KG1 (cell line): ENCODE measurements at places on chromosomes 4 and X.

- DNase-seq, result no peak
Measured at GRCh38 chr4:10761903-10762302, 77.3 kb upstream of the CLNK start.

DNA sequence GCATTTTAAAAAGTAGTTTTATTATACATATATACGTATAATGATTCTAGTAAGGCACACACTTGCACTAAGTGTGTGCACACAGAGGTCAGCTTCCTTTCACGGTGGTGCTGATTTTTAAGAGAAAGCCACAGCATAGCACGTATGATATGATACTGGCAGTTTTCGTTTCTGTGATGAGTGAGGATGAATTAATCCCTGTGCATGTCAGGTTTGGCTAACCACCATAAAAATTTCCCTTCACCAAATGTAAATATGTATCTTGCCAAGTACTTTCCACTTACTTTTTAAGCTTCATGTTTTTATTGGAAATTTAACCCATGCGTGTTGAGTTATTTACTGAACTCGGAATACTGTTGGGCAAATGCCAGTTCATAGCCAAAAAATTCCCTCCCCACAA, 84.6 kb downstream of the SYNPO2 start:
- DNase-seq, result no peak

DNA sequence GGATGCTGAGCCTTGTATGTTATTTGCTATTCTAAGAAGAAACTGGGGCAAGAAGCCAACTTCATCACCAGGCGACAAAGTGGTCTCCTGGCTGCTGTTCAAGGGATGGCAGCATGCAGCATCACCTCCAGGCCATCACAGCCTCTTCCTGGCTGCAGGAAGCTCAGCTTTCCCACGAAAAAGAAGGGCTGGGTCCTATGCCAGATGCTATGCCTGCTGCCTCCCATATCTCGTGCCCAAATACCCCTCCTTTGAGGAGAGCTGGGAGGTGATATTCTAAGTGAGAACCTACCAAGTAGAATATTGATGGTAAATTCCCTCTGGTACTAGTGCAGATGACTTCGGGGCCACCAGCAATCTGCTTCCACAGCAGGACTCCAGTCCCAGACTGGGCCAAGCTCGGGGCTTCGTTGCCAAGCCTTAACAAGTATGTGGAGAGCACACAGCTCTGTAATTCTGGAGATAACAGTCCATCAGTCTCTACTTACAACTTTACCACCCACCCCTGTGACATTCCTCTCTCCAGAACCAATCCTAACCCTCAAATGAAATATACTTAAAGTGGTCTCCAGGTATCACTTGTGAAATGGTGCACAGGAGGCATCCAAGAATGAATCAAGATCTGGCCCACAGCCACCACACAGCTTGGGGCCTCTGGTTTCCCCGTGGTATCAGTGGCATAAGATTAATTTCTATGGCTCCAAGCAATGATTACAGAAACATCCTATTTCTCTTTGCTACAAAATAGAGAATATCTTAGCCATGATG, 149.3 kb downstream of the PALLD start:
- no peak for DNase-seq

DNA sequence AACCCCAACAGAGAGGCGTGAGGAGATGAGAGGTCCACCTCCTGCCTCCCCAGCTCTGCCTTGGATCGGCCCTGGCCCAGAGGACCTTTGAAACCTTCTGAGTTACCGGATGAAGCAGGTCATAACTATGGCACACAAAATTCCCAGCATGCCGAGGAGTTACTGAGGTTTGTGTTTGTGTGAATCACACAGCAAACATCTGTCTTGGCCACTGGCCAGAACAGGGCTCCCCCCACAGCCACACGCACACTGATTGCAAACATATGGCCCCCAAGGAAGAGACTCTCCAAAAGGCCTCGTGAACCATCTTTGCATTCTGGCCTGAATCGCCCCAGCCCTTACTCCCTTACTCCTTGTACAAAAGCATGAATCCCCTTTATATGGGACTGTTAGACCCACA, 18.9 kb downstream of the RPS4X start:
- DNase-seq, result no peak

- DNase-seq, result no peak
Measured at GRCh38 chr4:179399054-179399782, 1957.0 kb upstream of the AGA start.

DNA sequence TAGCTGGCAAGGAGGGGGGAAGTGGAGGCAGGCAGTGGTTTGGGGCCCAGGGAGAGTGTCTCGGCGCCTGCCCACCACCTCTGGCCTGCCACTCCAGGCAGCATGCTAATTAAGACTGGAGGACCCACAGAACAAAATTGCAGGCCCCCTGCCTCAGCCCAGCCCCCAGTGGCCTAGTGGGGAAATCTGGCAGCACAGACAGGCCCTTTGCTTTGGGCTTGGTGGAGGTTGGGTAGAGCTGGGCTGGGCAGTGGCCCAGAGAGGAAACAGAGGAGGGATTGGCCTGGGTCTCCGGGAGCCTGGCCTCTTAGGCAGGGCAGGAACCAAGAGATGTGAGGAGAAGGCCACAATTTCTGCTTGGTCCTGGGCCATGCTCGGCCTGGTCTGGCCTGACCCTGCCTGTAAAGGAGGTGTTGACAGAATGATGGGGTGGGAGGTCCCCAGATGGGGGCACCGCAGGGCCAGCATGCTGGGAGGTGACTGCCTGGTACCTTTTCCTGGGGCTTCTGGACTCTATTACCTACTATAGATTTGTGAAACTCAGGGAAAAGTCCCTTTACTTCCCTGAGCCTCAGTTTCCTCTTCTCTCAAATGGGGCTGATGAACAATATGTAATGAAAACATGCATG, 92.4 kb upstream of the PJA1 start:
- DNase-seq, result no peak

GRCh38 chr4:181018913-181019312, 1224.3 kb upstream of the TENM3 start:
- no peak for DNase-seq

DNA sequence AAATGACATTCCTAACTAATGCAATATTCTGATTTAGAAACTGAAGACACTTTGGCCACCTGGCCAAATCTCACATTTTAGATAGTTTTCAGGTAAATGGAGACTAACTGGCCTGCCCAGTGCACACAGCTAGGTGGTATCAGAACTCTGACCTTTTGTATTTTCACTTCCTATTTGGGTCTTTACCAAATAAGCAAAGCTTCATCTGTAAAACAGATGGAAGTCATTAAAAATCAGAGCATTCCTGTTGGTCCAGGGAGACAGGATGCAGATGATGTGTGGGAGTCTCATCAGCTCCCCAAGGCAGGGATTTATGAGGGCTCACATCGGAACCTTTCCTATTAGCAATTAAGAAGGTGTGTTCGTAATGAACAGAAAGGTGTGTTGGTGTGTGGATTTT, 57.7 kb downstream of the ARHGAP10 start:
- DNase-seq, result no peak

- DNase-seq, result no peak
Measured at GRCh38 chr4:48270951-48271473, 1.4 kb upstream of the TEC start.
